CD4-positive, alpha-beta T cell treated with Interferon alpha-2 for 1 hour (primary cell): ENCODE measurements at places on chromosomes 1 and 21.

GRCh38 chr1:57492586-57493226, 68.8 kb upstream of the DAB1 start:
- DNase-seq: no peak

- DNase-seq: no peak
These were observed 130.3 kb downstream of the ROR1 start for GRCh38 chr1:63903947-63904610.

- DNase-seq: no peak
These were observed 125.5 kb downstream of the CLEC20A start for GRCh38 chr1:178371235-178371634.

GRCh38 chr1:9275567-9276034, 17.1 kb upstream of the SPSB1 start:
- peak; percentile 39 for DNase-seq

GRCh38 chr21:24899138-24899537, 708.1 kb downstream of the MRPL39 start:
- no peak for DNase-seq

GRCh38 chr1:36366091-36366661, 19.5 kb downstream of the STK40 start:
- DNase-seq: peak; percentile 69

- peak; percentile 34 for DNase-seq
These were observed 2.2 kb downstream of the TCEA3 start for GRCh38 chr1:23422241-23422877.

- DNase-seq: no peak
These were observed 8.9 kb downstream of the BSND start for GRCh38 chr1:55007625-55008024.

DNA sequence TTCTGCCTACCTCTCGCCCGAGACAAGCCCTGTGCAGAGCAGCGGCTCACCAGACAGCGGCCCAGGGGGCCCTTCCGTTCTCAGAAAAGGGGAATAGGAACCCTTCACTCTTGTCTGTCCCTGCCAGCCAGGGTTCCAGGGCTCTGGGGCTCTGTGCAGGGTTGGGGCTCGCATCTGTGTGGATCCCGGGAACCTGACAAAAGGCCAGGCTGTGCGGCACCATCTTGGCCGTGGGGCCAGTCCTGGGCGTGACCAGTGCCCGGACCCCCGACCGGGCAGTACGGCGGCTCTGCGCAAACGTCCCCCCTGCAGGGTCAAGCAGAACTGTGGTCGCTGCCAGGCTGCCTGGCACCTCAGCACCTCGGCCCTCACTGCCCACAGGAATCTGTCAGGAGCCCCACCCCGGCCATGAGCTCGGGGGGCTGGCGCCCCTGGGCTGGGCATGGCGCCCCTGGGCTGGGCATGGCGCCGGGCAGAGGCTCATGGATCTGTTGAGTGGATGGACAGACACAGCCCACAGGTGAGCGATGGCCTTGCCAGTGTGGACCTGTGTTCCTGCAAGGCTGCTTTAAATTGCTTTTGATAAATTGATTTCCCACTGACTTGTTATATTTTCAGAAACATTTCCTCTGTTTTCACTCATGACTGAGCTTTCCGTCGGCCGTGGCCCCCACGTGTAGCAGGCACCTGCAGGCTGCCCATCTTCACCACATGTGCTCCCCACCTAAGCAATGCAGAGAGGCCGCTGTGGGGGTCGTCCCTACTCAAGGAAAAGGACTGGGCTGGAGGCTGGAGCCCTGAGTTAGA, 59.0 kb downstream of the SLX9 start:
- no peak for DNase-seq

DNA sequence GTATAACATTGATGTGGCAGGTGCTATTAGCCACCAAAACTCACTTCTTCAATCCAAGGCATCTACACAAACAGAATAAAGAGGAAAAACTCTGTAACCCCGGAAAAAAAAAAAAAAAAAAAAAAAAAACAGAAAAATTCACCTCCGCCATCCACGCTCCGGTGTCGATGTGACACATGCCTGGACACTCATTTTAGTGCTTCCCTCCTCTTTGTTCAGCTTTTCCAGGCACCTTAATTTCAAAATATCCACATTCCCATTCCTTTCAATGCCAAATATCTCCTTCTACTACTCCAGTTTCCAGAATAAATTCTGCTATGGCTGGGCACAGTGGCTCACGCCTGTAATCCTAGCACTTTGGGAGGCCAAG, 5.8 kb upstream of the RERE start:
- DNase-seq: no peak

GRCh38 chr1:223332997-223333396, 31.0 kb downstream of the SUSD4 start:
- DNase-seq: no peak

GRCh38 chr21:42093991-42094421, 22.9 kb downstream of the UMODL1 start:
- DNase-seq: no peak
